ENCODE measurements at places on chromosomes 3 and 15.

GRCh38 chr15:46344915-46345314 is 710.1 kb downstream of the SQOR start:
- no peak for DNase-seq

DNA sequence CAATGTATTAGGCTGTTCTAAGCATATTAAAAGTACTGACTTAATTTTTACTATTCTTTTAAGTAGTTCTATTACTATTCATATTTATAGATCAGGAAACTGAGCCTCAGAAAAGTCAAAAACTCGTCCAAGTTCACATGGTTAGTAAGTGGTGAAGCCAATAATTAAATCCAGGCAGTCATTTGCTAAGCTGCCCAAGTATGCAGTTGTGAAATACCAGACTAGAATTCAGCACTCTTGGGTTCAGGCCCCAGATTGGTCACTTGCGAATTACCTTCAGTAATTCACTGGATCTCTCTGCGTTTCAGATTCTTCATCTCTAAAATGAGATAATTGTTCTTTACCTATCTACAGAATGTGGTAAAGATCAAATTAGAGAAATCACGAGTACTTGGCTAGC is 161.9 kb upstream of the CADPS start:
- no peak for DNase-seq

GRCh38 chr3:124266487-124266886 is 274.6 kb upstream of the ROPN1 start:
- DNase-seq = peak; percentile 75

DNA sequence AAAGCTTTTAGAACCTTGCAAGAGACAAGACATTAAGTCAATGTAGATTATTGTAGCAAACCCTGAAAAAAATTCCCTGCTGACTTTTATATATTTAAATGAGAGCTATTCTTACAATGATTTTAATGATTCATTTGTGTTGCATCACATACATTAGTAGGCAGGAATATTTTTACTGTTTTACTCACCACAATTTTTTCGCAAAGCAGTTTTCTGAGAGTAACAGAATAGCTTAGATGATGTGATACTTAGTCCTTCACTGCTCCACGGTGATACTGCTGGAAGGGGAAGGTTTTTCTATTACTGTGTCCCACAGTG is 43.9 kb upstream of the CLRN1 start:
- no peak for DNase-seq

GRCh38 chr3:9206287-9206686 is 43.2 kb downstream of the SRGAP3 start:
- DNase-seq = no peak

- DNase-seq = peak; percentile 69
Measured at GRCh38 chr15:60137711-60138396, 133.7 kb downstream of the FOXB1 start.

DNA sequence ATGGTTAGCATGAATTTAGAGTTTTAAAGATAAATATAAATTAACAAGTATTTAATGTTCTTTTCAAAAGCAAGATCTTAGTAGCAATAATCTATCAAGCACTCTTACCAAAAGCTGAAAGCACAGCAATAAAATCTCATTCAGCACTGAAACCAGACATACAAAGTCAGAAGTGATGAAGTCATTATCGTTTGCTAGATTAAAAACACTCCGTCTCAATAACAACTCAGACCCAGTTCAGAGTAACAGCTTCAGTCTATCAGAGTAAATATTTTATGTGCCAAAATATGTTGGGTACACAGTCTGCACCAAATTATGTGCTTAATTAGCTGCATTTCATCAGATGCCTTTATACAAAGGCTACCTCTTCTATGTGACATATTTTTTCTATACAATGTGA is 41.6 kb downstream of the CPA3 start:
- DNase-seq = no peak

DNA sequence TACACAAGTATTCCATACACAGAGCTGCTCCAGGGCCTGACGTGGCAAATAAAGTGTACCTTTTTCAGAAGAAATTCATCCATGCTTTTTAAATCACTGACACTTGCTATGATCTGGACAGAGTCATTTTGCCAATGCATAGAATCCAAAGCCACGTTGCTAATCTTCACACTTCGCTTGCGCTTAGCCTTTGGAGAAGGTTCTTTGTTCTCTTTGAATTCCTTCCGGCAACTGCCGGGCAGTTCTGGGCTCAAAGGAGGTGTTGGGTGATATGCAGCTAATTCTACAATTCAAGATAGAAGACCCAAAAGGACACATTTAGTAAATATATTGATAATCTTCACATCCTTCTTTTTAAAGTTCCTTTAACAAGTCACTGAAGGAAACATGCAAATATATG is 69.9 kb downstream of the NR2E3 start:
- DNase-seq = no peak

DNA sequence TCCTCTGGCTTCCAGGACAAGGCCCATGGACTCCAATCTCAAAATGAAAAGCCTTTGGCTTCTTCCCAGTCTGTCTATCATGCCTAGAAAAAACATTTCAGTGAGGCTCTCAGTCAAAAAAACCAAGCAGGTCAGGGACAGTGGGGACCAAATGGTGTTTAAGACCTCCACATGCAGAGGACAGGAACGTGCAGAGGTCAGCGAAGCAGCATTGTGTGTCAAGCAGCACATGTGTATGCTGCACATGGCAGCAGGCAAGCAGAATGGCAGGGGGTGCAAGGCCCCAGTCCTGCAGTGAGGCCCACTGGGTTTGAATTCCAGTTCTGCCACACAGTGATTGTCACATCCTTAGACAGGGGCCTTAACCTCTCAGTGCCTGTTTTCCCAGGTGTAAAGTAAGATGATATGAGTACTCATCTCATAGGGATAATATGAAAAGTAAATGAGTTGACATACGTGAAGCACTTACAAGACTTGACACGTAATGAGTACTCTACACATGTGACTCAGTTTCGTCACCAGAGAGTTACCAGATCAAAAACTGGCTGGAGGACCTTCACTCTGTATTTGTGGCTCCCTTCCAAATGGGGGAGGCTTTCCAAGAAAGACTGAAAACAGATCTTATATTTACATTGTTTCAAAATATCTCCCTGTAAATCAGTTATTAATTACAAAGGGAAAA is 11.2 kb downstream of the STIMATE start:
- DNase-seq = no peak

- no peak for DNase-seq
Measured at GRCh38 chr3:196145468-196146262, 63.8 kb upstream of the TFRC start.

DNA sequence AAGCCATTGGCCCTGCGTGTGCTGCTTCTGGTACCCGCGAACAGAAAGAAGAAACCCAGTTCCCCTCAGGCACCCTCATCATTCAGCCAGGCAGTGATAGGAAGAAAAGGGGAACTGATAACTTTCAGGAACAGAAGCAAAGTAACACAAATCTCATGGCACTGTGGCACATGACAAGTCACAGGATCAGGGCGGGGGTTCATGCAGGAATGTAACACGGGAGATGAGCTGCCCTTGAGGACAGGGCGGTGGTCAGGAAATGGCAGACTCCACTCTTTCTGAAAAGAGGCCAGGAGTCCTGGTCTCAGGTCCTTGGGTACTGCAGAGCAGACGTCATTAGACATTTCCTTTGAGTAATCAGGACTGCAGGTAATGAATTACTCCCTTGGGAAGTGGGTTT is 95.5 kb downstream of the CCNL1 start:
- DNase-seq = no peak

DNA sequence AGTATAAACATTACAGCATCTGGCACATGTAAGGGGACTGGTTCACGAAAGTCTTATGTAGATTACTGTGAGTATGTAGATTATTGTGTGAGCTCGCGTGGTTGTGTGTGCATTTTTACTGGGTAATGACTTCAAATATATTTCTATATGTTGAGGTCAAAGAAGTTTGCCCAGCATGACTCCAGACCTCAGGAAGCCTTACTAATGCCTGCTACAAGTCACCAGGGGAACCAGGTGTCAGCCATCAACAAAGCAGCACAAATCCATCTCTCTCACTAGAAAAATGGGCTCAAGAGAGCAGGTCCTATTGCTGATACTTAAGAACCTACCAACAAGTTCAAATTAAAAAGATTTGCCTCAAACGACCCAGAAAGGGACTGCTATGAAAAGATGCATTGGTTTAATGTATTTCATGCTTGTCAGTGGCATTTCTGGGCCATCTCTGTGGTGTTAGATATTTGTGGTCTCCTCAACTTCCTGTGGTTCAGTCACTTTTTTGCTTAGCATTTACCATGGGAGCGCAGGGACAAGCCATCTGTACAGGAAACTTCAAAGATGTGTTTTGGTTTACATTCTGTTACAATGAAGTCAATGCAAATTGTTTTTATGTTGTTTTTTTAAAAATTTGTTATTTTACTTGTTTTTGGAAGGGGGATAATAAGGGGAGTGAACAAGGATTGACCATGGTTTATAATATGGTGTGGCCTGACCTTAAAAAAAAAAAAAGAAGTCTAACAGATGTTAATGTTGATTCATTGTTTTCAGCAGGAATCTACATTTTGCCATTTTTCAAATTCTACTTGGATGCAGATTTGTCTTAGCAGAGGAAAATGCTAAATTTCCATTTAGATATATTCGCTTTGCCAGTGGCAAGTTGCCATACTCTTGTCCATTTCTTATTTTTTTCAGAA is 172.1 kb upstream of the ADAMTS9 start:
- DNase-seq = peak; percentile 74

- DNase-seq = no peak
Measured at GRCh38 chr15:86854176-86854575, 774.5 kb downstream of the AGBL1 start.

- no peak for DNase-seq
Measured at GRCh38 chr3:126452213-126452612, 23.5 kb downstream of the ZXDC start.

DNA sequence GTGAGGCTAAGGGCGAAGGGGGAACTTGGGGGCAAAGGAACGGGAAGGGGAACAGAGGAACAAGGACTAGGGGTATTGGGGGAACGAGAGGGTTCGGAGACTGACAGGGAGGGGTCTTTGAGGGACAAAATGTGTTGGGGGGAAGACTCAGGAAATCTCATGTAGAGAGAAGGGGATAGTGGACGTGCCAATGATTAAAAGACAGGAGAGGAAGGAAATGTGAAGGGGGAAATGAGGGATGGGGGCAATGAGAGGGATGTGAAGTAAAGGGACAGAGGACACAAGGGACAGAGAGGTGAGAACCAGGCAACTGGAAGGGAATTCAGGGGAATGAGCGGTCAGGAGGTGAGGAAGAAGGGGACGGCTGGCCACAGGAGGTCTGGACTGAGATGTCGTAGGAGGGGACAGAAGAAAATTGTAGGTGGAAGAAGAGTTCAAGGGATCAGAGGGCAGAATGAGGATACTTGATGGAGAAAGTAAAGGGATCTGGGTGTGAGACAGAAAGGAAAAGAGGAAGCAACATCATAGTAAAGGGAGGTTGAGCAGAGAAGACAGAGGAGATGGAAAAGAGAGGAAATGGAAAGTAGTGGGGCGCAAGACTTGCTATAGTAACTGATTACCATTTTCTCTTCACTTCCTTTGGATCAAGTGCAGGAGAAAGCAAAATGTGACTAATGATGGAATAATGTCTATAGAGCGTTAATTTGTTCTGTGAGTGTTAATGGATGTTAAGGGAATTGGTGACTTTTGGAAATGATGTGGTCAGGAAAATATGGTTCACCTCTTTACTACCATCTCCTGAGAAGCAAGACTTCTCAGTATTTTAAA is 749 bp downstream of the RAB8B start:
- DNase-seq = no peak

GRCh38 chr3:42680271-42680670 is 5.1 kb upstream of the KLHL40 start:
- no peak for DNase-seq

- no peak for DNase-seq
Measured at GRCh38 chr15:61169904-61170695, 59.0 kb downstream of the RORA start.

DNA sequence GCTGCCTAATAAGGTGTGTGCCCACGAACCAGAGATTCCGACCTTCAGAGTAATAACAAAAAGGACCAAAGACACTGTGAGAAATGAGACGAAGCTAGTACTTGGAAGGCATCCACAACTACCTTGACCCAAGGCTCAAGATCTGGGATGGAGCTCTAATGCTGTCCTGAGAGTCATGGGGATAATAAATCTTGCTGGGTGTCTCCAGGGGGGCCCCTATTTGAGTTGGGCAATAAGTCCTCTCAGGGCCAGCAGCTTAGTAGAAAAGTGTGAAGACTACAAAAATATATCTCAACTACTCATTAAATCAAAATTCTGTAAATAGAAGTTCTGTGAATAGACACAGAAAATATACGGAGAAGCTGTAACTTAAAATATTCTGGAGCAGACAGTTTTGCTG is 2.9 kb upstream of the NDN start:
- no peak for DNase-seq

DNA sequence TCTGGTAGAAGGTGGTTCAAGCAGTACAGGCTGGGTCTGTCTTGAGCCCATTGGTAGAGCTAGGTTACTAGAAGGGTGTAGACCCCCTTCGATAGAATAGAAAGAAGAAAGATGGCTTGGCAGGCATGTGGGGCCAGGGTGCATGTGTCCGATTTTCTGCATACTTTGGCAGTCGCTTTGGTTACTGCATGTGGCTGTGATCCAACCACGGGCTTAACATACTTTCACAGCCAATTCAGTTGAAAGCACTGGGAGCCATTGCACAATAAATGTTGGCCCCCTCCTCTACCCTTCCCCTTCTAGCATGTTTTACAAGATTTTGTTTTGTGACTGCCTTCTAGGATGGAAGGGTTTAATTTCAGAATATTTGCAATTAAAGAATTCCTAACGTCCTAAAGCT is 7.2 kb downstream of the ARID3B start:
- no peak for DNase-seq

GRCh38 chr3:107660306-107660976 is 137.7 kb downstream of the BBX start:
- DNase-seq = no peak

- DNase-seq = no peak
Measured at GRCh38 chr15:101689901-101690300, 34.4 kb downstream of the TARS3 start.

DNA sequence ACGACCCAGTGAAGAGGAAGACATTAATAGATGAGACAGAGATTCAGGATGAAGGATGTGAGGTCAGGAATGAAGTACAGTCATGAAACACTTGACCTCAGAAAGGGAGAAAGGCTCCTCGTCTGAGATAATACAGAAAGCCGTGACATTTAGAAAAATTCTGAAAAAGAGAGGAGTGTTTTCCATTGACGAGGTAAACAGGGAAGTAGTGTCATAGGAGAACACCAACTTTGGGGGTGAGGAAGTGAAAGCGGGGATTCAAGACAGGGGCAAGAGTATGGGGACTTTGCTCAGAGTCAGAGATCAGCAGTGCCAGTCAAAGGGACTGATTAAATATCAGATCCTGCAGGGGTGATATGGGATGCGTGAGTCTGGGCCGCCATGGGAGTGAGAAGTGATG is 160.9 kb downstream of the PLCL2 start:
- no peak for DNase-seq
